ENCODE measurements at places on chromosomes 7 and 10. TPM values are rescaled to one million over a fixed set of nuclear protein-coding genes. Genes with fewer than 3 reads are reported as not detected.

DNA sequence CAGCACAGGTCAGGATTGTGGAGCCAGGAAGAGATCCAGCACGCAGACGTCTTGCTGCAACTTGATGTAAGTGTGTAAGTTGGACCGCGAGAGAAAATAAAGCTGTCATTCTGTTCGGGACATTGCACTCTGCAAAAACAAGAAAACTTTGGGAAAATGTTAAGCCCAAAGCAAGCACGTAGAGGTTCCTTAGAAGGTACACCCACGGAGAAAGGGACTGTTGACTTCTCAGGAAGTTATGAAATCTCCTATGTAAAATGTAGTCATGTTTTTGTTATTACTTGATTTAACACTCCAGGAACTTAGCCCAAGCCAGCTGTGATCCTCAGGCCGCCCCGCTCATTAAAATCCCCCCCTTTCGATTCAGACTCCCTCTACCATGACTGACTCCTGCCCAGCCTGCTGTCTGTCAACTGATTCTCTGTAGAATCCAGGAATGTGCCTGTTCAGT, 196.1 kb upstream of the TCF7L2 start:
- DNase-seq = no peak

DNA sequence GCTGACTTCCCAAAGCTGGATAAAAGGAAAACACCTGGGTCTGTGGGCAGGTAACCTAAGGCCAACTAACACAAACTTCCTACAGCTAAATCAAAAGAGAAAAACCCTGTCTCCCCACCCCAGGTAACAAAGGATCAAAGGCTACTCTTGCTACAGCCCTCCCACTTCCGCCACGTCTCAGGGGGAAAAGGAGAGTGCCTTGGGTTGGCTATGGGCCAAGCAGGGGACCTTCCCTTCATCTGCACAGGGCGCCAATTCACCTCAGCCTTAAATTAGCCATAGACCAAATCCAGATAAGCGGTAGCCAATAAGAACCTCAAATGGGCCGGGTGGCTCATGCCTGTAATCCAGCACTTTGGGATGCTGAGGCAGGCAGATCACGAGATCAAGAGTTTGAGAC, 69.1 kb upstream of the LANCL2 start:
- DNase-seq = no peak

- DNase-seq = no peak
Measured at GRCh38 chr10:11104772-11105675, 87.4 kb downstream of the CELF2 start.

Gene GIMAP6
- total RNA-seq = not detected

GRCh38 chr7:105932835-105933477, 30.1 kb upstream of the CDHR3 start:
- DNase-seq = no peak
